Cerebellar cortex (tissue), 1 donor: ENCODE measurements at places on chromosomes 4 and X.
A peak's percentile ranks its signal among the peaks of the same experiment; 100 is the strongest.

DNA sequence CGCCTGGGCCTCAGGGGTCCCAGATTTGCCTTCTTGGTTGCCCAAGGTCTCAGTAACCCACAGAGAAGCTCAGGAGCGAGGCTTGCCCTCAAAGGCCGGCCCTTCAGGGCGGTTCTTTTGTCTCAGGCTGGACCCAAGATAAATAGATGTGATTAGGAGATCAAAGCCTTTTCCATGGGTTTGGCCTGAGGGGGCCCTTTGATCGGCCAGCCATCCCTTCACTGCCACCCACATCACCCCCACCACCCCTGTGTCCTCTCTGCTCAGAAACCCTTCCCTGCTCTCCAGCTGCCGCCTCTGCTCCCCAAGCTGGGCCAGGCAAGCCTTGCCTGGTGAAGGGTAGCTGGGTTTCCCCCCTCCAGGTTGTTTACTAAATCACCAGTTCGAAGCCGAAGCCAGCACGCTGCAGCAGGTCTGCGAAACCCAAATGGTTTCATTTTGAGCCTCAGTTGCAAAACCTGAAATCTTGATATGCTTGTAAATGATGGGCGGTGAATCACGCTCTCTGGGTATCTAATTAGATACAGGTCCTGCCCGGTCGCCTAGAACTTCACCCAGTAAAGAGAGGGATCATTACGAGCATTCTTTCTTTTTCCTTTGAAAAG, 202.6 kb upstream of the BCOR start:
- no peak for DNase-seq

DNA sequence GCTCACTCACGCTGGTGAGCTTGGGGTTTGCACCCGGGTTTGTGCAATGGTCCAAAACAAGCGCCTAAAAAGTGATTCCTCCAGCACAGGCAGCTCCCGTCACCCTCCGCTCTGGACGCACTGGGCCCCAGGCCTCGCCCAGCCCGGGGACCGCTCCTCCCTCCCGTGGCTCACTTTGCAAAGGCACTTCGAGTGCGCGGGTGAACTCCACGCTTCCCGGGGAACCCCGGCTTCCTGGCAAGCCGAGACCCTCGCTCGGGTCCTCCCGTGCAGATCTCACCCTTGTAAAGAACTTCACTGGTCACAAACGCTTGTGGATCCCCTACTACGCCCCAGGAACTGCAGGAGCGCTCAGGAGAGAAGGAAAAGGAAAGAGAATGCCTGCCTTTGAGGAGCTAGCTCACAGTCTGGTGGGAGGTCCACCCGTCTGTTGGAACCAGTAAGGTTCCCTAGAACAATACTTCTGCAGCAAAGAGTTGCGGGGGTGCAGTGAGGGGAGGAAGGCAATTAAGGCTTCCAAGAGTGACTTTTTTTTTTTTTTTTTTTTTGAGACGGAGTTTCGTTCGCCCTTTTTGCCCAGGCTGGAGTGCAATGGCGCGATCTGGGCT, at the start of gene CTPS2:
CTPS2 (minus strand) TSS at position 122 of the 608 bp plus-strand sequence. CDS start 9,767 bp downstream, outside the sequence.
- peak; percentile 43 for DNase-seq

DNA sequence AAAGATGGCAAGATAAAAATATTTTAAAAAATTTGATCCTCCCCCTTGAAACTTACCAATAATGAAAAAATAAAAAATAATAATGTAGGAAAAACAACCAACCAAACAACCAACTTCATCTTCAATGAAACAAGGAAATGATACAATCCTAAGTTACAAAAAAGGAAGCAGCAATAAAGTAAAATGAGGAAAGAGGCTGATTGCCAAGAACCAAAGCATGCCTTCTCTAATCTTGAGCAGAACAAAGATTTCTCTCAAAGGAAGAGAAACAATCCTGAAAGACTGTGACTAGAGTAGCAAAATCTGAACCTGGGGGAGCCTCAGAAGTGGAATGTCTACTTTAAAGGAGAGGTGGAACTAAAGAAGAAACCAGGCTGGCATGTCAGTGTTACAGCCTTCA, 10.9 kb upstream of the WDFY3 start:
- no peak for DNase-seq

DNA sequence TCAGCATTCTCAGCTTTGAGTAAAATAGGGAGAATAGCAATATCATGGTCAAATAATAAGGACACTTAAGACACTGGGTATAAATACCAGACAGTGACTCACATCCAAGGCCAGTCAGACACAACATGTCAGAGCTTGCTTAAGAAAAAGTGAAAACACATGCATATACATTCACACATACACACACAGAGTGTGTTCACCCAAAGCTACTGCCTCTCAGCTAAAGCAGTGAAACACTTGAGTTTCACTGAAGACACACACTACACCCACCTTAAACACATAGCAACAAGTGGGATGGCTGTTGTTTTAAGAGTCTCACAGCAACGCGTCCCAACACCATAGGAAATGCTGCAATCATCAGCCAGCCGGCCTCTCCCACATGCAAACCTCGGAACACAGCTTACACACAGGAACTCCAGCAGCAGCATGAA, 14.4 kb downstream of the SHROOM4 start:
- no peak for DNase-seq

- DNase-seq: no peak
Observed at GRCh38 chr4:87112063-87112462, 108.4 kb downstream of the KLHL8 start.

- DNase-seq: no peak
Observed at GRCh38 chr4:180377741-180378140, 1865.5 kb upstream of the TENM3 start.

DNA sequence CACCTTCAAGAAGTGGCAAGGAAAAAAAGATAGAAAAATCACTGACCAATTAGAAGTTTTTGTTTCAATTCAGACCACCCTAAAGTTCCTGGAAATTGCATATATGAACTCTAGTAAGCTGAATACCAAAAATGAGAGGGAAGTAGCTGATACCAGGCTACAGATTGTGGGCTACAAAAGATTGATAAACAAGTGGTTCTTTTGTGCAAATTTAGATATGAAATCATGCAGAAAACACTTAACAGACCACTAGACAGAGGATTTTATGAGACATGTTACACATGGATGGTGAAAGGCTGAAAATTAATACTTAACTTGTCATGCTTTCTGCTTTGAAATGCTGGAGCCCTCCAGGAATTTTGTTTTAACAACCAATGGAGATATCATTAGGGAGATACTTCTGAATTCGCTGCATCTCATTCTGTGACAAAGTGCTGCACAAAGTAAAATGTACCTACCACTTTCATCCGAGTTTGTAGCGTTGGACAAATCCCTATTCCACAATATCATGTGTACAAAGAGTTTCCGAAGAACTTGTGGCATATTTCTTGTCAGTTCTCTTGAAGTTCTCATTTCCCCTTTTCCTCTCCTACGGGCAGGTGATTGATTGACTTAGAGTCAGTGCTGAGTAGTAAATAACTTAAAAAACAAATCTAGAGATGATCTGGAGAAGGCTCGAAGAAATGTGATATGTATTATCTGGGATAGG, 235.0 kb downstream of the PALLD start:
- DNase-seq: no peak

DNA sequence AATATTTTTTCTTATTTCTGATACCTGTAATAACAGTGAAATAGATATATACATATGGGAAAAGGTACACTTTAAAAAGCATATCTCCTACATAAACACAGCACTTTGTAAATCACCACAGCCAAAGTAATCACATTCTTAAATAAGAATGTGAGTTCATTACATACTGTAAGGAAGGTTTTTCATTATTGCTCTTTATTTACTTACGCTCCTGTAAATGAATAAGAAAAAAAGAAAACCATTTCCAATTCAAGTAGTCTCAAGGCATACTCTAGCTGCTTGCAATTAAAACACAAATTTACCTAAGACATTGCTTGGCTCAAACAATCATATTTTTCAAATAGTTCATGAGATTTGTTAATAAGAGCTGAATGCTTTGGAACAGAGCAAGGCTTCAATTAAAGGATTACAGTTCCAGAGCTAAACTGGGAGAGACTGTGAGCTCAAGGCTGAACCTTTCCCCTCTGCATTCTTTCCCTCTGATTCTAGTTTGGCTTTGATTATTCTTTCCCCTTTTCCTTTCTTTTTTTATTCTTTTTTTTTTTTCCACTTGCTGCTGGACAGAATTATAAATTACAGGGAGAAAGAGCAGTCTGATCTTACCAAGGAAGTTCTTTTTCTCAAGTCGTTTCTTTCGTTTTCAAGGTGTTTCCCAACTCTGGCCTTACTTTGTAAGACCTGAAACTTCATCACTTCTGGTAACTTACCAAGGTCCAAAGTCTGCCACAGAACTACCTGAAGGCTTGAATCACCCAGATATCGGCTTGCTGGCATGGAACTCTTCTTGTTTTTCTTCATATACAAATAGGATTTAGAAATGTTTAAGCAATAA, 278.3 kb downstream of the INPP4B start:
- peak; percentile 83 for DNase-seq

DNA sequence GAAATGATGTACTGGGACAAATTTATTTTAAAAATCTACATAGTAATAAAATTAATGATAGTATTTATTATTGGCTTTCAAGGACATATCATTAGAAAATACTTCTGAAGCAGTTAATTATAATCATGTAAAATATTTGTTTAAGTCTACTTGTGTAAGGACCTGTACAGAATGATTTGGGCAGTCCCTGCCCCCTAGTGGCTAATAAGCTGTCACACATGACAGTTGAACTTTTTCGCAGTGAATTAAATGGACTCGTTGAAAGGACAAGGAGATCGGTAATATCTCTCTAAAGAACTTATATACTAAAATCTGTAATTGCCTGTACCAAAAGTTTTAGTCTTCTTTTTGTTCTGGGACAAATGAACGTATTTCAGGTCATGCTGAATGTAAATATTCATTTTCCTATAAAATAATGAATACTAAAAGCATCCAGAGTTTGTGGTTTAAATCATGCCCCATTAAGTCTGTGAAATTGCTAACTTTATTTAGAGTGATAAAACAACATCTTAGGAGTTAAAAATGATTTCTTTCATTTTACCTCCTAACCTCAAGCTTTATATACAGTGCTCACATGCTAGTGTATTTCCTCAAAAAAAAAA, 13.6 kb downstream of the EXOC1 start:
- peak; percentile 67 for DNase-seq

DNA sequence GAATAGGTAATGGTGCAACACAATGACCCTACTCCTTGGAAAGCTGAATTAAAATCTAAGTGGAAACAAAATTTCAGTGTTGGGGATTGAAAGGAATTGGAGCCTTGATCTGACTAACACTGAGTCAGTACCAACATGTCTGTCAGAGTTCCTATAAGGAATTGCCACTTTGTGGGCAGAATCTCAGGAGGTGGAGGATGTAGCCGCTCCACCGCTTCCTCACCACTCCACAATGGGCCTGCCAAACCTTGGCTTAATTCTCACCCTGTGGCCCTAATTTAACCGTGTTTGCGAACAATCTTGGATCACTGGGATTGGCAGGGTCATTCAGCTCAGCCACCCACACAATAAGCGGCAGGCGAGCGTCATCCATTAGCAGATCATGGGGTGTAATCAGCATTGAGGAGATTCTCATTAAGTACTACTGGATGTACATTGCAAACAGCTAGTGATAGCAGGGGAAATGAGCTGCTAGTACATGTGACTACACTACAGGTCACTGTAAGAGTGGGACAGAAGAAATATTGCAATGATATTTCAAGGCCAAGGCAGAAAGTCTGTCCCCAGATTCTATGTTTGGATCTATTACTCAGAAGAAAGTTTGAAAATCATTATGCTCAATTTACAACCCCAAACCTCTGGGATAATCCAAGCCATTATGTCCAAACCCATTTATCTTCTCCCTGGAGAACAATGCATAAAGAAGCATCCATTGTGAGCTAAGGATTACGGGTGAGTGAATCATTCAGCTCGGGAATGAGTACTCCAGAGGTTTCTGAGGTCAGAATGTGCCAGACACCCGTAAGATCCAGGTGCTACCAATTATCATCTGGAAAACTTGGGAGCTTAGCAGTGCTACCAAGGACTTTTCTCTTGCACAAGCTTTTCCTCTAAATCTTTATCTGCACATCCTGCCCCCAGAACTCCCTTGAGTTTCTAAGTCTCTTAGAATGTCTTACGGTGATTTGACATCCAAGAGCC, 5.8 kb downstream of the SRPX start:
- no peak for DNase-seq

DNA sequence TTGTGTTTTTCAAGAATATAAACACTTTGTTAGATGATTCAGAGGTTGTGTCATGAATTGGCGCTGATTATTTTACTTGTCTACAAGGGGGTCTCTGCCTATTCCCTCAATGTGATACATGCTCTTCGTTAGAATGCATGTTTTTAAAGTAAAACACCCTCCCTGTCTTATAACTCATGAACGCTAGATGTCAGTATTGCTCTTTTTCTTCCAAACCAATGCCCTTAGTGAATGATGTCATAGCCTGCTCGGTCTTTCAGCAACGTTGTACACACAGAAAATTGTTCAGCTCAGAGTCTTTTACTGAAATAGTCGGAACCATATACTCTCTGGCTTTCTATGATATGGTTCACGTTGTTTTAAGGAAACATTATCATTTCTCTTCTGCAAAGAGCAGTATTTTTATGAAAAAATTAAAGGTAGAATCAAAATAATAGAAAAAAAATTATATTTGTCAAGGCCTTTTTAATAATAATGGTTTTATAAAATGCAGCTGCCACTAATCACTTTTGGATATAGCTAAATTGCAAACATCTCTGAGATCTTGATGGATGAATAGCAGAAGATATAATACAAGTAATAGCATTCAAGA, 292.9 kb downstream of the TLL1 start:
- DNase-seq: peak; percentile 88

- DNase-seq: no peak
Observed at GRCh38 chr4:17567271-17567670, 9.7 kb upstream of the LAP3 start.

DNA sequence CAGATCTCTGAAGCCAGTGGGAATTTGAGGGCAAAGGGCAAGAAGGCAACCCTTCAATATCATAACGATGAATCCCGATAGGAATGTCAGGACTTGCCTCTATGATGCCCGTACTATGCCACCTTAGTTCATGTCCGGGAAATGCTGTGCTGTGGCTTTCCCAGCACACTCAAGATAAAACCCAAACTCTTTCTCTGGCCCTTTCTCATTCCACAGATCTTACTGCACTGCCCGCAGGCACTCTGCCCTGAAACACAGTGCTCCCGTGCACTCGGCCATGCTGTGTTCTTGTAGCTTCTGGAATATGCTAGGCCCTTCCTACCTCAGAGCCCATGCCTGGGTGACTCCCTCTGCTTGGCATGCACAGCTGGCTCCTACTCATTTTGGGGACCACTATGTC, 26.3 kb downstream of the SORCS2 start:
- DNase-seq: no peak

DNA sequence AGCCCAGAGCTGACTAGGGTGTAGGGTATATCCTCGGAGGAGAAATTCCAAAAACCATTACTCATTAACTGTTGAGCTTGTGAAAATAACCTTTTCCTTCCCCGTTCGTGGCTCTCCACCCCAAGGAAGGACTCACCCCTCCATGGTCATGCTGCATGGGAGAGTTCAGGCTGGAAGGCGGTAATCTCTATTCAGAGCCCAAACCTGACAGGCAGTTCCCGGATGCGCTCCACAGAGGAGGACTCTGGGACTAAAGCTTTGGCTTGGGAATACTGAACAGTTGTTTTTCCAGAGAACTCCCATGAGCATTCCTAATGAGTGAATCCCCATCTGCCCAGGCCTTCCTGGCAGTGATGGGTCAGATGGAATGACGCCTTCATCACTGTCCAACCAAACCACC, 125.4 kb downstream of the BCOR start:
- no peak for DNase-seq

GRCh38 chr4:176721459-176721858, 71.3 kb downstream of the VEGFC start:
- no peak for DNase-seq
